ENCODE measurements at places on chromosomes 5 and 9.

DNA sequence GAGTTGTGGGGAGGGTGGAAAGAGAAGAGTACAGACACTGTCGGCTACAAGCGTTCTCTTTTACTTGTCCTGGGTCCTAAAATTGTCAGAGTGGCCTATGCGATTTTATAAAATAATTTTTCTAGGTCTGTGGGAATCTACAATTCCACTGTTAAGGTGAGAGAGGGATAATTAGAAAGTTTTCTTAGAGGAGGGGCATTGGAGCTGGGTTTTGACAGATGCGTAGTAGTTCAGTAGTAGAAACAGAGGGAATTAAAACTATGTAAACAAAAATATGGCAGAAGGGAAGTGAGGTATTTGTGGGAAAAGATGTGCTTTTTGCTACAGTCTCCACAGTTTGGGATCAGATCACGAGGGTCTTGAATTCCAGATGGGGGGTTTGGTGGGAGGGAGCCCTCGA, 129.1 kb upstream of the SHB start:
- DNase-seq = no peak

DNA sequence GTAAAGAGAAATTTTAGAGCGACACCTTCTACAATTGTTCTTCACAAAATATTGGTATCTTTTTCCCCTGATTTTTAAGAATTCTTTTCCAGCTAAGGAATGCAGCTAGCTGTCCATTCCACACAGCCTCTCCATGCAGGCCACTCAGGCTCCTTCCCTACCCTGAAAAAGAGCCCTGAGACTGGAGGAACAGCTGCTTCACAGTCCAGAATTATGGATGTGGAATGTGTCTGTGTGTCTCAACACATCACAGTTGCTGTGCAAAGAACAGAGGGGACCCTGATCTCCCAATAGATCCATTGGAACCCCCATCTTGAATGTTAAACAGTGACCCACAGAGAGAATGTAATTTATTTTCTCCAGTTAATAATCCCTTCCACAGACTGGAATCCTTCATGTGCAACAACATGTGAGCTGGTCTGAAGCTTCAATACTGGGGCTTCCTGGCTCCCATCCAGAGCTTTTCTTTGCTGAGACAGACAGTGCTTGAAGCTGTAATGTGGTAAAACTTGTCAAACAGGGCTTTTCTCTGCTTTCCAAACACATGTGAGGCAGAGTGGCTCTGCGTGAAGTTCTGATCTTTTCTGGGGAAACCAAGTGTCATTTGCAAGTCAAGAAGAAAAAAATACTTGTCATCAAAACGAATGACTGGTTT, 53.3 kb upstream of the SMC5 start:
- no peak for DNase-seq

DNA sequence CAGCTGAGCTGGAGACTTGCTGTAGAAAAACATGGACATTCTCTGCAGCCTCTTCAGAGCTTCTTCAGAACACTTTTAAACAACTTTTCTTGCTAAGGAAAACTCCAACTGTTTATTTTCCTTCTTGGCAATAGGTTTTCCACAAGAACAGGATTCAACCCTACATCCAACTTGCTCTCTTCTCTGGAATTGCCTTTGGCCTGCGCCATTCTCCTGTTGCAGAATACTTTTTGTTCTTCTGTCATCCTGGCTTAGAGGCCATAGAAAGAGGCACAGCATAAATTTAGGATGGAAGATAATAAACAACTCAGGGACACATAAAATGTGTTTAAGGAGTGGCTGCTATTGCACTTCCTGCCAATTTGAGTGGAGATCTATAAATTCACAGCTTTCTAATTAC, 54.7 kb upstream of the ICE1 start:
- no peak for DNase-seq

DNA sequence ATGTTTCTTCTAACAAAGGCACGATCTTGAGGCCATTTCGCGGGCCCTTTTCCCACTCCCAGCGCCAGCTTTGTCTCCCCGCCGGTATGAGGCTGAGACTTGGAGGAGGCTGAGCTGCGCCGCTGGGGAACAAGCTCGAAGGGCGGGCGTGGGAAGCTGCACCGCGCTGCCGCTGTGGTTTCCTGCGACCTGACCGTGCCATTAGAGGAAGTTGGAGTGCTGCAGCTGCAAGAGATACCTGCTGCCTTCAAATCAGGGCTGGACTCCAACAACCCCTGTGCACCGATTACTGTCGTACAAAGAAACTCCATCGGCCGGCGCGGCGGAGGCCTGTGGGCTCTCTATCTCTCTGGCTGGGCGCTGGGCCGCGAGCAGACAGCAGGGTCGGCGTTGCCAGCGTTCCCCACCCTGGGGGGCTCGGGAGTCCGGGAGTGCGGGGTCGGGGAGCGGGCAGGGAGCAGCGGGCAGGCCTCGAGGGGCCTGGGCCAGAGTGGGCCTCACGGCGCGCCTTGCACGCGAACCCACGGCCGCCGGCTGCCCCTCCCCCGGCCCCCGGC, 1.3 kb upstream of the ERBIN start:
- peak; percentile 26 for DNase-seq

GRCh38 chr9:19464061-19464763, 55.4 kb downstream of the ACER2 start:
- no peak for DNase-seq

GRCh38 chr5:73853091-73853490, 227.1 kb downstream of the ARHGEF28 start:
- DNase-seq = peak; percentile 11

- DNase-seq = no peak
Observed at GRCh38 chr5:43646992-43647391, 44.0 kb downstream of the NNT start.

DNA sequence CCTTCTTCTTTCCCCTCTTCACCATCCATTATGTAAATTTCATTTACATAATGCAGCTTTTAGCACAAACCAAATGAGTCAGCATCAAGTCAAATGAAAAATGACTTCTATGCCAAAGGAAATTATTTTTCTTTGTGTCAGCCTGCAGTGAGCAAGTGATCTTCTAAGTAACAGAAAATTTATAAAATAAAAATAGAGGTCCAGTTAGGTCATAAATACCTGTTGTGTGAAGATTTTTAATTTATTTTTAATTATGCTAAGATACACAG, 16.7 kb upstream of the THG1L start:
- no peak for DNase-seq

DNA sequence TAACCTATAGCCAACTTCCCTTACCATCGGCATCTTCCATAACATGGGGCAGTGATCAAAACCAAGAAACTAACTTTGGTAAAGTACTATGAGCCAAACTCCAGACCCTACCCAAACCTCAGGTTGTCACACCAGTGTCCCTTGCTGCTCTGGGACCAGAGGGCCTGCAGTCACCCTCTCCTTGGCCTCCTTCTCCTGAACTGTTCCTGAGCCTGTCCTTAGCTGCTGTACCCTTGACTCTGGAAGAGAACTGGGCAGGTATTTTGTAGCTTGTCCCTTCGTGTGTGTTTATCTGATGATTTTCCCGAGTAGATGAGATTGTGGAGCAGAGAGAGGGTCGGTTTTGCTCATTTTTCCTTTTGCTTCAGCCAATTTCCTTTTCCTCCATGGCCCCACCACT, 240.4 kb downstream of the SYK start:
- no peak for DNase-seq

DNA sequence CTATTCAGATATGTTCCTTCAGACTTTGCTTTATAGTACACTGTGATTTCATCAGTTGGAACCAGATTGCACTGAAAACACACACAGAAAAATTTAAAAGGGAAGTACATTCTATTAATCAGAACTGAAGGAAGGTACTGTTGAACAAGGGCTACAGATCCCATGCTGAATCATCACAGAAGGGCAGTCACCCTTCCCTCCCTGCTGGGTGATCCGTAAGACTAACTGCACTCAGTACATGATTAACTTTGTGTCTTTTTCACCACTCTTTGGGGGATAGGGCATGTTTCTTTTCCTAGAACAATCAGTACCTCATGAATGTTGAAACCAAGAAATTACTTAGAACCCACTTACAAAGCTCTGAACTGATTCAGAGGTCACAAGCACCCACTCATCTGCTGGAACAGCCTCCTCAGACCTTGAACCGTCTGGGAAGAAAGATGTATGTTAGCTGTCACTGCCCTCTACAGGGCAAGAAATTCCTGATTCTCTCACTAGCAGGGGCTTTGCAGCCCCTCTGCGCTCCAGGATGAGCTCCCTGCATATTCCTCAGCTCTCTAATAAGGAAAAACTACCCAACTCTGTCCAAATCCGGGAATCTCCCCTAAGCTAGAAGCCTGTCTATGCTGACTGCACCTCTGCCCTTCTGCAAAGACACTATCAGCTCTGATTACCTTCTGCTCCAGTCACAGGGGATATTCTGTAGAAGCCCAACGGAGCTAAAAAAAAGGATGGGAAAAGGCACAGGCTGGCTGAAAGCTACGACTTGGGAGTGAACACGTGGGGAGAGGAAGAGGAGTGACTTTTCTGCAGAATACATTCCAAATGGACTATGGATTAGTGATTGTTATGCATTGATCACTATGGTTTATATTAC, 51.0 kb downstream of the IARS1 start:
- peak; percentile 39 for DNase-seq

DNA sequence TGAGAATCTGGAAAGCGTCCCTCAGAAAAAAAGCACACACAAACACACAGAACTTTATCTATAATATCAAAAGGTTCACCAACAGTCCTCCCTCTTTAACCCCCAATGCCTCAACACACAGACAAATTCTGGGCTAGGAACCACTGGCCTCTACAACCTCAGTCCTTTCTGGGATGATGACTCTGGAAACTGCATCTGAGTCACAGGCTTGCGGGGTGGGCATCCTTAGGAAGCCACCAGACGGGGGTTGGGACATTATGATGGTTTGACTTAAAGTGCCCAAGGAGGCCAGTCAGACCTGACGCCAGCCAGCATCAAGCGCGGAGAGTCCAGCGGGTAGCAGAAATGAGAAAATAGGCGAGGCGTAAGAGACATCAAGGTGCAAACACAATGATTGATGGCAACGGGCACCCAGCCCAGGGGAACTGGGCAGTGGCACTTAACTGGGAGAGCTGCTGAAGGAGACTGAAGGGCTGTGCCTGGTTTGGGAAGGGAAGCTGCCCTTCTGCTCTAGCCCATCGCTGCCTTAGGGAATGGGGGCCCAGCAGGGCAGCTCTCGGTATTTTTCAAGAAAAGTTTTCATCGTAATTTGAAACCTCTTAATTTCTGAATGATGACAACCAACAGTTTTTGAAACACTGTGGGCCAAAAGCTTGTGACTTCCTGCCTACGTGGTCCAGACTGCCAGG, 20.7 kb downstream of the SPRY4 start:
- DNase-seq = no peak

DNA sequence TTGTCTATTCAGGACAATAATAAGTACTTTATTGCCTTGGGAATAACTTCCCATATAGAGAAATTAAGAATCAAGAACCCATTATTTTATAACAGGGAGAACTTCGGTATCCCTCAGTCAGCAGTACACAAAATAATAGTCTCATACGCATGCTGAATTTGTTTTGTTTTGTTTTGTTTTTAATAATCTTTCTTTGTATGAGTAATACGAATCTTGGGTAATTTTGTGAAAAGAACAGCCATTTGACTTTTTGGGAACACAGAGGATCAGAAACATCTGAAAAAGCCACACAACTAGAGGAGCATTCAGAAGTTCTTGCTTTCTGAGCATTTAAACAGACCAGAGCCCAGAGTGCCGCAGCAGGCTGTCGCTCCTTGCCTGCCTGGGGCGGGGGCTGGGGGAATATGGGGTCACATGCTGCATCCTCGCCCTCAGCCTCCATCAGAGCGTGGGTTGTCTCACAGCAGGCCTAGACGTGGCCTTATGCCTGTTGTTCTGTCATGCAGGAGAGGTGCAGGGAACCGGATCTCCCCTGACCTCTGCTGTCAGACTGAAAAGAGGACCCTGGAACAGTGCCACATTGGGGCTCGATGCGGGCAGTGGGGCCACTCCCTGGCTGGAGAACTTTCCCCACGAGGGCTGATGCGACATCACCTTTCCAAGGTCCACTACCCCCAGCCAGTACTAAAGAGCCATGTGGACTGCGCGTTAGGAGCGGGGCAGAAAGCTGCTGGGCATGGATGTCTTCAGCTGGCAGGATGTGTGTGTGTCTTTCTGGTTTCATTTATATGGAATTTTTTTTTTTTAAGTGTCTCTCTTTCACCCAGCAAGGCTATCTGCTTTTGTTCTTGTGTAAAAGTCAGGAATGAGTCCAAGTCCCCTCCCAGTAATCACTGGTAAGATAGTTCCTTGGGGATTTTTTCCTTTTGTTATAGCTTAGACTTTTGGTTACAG, 133.4 kb upstream of the OTULINL start:
- no peak for DNase-seq

DNA sequence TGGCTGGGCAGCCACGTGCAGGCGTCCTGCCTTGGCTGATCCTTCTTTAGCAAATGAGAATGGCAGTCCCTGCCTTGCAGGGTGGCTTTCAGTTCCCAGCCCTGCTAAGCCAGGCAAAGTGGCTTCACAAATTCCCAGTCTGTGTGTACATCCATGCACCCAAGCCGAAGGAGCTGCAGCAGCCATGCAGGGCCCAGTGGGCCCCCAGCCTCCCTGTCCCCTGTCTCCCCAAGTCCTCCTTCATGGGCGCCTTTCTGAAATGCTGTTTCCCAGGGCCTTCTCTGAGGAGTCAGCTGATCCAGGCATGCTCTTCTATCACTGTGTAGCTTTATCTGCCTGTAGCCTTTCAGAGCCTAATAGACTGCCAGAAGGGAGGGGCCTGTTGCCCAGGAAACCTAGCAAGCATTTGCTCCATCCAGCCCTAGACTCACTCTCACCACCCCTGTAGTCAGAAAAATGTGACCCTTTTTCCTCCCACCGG, 47.4 kb upstream of the SHC3 start:
- DNase-seq = no peak

DNA sequence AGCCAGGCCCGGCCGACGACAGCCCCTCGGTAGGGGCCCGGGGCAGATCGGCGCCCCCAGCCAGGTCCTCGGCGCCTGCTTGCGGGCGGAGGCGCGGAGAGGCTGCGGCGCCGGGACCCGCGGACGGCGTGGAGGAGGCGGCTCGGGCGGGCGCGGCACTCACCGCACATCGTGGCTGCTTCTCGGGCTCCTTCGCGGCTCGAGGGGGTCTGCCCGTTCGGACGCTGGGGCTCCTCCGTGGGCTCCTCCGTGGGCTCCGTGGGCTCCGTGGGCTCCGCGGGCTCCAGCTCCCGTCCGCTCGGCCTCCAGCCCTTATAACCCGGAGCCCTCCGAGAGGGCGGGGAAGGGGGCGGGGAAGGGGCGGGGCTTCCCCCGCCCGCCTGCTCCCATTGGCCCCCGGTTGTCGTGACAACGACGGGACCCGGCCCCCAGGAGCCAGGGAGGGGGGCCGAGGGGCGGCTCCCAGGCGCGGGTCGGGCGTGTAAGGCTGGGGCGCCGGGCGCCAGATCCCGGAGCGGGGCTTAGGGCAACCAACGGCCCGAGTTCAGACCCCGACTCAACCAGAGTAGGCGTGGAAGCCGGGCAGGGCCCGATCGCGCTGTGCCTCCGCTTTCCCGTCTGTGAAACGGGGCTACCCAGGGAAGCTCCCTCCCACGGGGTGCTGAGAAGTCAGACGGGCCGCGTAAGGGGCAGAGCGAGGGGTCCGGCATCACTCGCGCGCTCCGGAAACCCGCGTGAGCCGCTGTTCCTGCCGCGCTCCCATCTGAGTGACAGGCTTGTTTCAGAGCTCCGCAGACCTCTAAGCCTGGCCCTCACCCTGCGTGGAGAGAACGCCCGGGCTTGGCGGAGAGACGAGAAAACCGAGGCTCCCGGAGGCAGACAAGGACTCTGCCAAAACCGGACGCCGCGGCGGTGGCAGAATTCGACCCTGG, at the start of gene GFPT2:
Gene GFPT2, minus strand, starts transcription at position 289 of the 932 bp plus-strand sequence. Its CDS starts 119 bp downstream, at position 170.
- DNase-seq = peak; percentile 27

All from AG04450 (cell line).